ENCODE measurements at places on chromosomes 16 and 17.

GRCh38 chr16:1613211-1613622 is 1.1 kb downstream of the CRAMP1 start:
- DNase-seq = no peak

- DNase-seq = peak; percentile 50
These were observed 32.8 kb upstream of the NUDT16L1 start for GRCh38 chr16:4660454-4661007.

DNA sequence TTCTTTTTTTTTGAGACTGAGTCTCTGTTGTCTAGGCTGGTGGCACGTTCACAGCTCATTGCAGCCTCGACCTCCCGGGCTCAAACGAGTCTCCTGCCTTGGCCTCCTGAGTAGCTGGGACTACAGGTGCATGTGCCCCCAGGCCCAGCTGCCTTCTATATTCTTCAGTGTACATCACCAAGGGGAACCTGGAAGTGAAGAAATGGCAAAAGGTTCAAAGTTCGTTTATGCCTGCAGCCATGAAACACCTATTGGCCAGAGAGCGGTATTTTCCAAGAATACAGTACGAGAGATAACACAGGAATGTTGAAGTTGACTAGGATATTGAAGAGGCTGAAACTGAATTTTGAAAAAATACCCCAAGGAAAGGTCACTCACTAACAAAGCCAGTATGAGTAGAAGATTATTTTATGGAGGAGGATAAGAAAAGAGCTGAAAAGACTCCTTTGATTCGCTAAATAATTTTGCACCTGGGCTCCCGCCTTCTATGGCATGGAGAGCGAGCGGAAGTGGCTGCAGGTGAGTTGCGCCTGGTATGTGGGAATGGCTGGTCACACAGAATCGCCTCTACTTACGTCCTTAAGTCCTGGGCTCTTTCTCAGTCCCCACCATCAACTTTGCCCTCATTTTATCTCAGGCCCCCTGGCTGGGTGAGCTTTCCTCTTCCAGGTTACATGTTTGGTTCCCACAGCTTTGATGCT is 9.8 kb downstream of the ST6GALNAC1 start:
- DNase-seq = no peak

- no peak for DNase-seq
These were observed 10.6 kb downstream of the LIG3 start for GRCh38 chr17:34990921-34991365.

- no peak for DNase-seq
These were observed 74.7 kb upstream of the SDK2 start for GRCh38 chr17:73718912-73719311.

DNA sequence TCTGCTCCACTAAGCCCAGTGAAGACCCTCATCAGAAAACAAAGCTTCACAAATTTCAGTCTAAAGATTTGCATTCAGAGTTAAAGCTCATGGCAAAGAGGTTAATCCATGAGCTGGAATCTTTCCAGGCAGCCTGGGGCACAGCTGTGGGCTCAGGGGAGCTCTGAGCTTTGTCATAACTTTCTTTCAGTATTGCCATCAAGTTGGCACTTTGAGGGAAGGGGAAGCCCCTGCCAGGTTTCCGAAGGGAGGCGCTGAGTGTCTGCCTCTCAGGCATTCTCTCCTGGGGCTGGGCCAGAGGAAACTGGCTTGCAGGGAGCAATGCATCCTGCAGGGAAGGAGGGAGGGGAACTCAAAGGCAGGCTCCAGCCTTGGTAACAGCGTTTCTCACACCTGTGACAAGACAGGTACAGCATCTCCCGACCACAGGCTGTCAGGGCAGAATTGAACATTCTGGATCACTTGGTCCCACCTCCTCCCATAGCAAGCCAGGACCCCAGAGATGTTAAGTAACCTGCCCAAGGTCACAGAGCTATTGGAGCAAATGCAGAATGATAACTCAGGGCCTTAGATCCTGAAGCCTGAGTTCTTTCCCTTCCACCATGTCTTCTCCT is 3.9 kb downstream of the LPO start:
- no peak for DNase-seq

- no peak for DNase-seq
These were observed 6.5 kb downstream of the WIPI1 start for GRCh38 chr17:68450801-68451200.

GRCh38 chr17:59712862-59713261 is 5.4 kb downstream of the VMP1 start:
- DNase-seq = no peak

DNA sequence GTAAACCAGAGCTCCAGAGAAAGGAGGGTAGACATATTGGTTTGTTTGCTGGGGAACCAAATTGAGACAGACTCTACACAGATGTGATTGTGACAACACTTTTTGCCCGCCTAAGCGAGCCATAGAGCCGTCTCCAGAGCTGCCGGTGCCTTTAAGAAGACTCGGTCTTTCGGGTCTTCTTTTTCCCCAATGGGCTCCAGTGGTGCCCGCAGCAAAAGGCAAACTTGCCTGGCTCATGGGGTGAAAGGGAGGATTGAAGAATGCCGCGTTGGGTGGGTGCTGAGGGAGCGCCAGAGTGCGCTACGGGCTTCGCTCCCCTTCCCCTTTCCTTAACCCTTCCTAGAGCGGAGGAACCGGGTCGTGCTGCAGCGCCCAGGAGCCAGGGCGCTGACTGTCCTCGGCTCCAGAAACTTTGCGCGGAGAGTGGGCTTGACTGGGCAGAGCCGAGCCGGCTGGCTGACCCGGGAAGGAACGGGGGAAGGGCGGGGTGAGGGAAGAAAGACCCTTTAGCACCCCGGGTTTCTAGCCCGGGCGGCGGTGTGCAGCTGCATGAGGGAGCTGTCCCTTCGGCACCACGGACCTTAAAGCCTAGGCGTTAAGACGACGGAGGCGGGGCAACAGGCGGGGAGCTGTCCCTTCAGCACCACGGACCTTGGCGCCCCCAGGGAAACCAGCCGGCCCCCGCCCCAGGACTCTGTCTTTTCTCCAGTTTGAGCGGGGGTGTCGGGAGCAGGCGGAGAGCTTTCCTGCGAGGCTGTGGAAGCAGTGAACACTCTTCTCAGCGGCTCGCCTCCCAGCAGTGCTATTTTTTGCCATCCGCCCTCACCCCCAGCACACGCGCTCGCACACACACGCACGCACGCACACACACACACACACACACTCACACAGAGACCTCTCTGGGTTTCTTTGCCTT is at the start of gene CACNG3:
Gene CACNG3, plus strand, starts transcription at position 880 of the 916 bp plus-strand sequence. CDS start 420 bp downstream, outside the sequence.
- DNase-seq = peak; percentile 9

- no peak for DNase-seq
These were observed 14.7 kb downstream of the TXNDC11 start for GRCh38 chr16:11727796-11728543.

DNA sequence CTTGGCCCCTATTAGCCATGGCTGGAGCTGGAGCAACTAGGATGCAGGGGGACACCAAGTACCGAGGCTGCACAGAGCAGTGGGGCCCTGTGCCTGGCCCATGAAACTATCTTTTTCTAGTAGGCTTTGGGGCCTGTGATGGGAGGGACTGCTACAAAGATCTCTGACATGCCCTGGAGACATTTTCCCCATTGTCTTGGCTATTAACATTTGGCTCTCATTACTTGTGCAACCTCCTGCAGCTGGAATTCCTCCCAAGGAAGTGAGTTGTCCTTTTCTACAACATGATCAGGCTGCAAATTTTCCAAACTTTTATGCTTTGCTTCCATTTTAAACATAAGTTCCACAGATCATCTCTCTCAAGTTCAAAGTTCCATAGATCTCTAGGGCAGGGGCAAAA is 174.7 kb upstream of the ANKFN1 start:
- no peak for DNase-seq

DNA sequence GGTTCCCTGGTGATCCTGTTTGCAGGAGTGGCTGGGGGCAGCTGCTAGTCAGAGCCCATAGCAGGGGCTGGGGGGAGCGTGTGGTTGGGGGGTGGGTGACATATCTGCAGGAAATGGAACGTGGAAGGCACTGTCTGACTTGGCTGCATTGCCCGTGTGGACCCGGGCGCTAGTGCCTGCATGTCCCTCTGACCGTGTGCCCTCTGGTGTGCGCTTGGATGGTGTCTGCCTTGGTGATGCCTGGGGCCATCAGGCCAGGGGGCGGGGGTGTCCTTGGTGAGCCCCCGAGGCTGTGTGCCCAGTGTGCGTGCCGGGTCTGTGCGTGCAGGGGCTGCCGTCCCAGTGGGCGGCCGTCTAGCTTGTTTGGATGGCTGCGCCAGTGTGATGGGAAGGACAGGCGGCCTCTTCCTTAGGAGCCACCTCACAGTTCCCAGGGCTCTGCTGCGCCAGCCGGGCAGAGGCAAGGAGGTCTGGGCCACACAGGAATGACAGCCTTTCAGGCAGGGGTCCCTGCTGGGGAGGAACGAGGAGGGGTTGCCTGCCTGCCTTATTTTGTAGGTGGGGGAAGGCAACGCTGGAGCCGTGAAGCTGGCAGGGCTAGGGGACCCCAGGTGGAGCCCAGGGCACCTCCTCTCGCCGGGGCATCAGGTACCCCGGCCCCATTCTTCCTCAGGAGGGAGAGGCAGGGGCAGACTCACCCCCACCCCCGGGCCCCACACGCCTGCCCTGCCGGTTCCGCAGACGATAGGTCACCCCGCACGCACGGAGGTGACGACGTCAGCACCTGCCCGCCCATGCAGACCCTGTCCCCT is 693 bp downstream of the NDRG4 start:
- DNase-seq = no peak

GRCh38 chr16:24054741-24055491 is 201.2 kb upstream of the CACNG3 start:
- no peak for DNase-seq

DNA sequence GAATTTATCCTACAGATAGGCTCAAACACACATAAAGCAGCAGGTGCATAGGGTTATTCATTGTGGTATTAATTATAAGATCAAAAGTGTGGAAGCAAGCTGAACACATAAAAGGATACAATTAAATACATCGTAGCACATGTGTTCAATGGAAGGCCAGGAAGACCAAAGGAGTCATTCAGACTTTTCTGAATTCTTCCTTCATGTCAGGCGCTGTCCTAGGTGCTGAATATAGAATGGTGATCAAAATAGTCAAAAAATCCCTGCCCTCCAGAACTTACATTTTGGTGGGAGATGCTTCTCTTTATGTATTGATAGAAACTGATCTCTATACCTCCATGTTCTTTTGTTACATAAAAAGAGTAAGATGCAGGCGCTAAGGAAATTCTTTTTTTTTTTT is 439.0 kb upstream of the ASIC2 start:
- DNase-seq = peak; percentile 5

GRCh38 chr16:2038382-2039231 is 9.0 kb downstream of the NTHL1 start:
- DNase-seq = peak; percentile 30

DNA sequence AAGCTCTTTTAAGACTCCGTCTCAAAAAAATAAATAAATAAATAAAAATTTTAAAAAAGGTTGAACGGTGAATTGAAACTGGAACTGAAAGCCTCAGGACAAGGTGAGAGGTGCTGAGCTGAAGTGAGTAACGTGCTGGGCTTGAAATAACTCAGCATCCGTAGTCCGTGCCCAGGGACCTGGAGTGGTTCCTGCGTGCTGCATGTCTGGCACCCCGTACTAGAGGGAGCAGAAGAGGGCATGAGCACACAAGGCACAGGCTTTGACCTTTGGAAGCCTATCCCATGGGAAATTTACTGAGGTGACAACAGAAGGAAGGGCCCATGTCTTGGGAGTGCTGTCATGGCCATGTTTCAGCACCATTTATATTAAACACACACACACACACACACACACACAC is 4.5 kb upstream of the MEIOB start:
- no peak for DNase-seq

DNA sequence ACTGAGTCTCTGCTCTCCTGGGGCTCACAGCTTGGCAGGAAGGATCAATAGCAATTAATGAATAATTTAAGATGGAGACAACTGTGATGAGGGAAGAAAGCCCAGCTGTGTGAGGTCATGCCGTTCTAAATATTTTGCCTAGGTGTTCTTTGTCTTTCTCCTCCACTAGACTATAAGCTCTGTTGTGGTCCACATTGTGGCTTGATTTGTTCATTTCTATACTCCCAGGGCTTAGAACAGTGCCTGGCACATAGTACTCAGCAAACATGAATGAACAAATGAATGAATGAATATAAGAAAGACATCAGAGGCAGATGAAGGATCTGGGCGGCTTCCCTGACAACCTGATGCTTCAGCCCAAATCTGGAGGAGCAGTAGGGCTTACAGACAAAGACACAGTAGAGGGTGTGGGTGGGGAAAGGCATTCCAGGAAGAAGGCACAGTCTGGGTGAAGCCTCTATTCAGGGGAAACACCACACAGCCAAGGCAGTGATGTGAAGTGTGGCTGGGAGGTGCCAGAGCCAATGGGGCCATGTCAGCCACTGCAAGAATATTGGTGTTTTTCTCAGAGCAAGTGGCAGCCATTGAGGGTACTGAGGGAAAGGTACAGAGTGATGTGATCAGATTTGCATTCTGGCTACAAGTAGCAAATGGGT is 8.3 kb downstream of the CDH13 start:
- no peak for DNase-seq

GRCh38 chr17:1029922-1030644 is 33.2 kb downstream of the TIMM22 start:
- no peak for DNase-seq

DNA sequence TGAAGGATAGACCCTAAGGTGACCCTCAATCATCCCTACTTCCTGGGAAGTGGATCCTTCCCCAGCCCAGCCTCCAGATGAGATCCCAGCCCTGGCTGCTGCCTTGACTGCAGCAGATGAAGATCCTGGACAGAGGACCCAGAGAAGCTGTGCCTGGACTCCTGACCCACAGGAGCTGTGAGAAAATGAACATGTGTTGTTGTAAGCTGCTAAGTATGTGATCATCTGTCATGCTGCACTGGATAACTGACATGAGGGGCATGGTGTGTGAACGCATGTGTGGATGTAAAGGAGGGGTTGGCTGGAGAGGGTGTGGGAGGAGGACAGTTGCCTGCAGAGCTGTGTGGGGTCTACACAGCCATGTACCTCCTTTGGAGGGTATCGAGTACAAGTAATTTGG is 69.3 kb downstream of the SLC5A11 start:
- DNase-seq = no peak

DNA sequence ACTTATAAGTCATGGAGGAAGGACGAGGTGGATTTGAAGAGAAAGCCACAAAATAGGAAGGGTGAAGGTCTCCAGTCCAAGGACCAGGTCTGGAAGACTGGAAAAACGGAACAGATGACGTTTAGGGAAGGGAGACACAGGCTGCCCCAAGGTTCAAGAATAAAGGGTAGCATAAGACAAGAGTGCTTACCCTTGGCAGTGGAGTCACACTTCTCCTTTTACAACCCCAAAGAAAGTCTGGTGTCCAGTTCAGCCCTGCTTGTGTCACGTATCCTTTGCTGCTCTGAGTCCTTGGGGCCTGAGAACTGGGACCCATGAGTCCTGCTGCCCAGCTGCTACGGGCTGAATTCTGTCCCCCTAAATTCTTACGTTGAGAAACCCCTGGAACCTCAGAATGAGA is 13.0 kb upstream of the GGA2 start:
- DNase-seq = no peak

DNA sequence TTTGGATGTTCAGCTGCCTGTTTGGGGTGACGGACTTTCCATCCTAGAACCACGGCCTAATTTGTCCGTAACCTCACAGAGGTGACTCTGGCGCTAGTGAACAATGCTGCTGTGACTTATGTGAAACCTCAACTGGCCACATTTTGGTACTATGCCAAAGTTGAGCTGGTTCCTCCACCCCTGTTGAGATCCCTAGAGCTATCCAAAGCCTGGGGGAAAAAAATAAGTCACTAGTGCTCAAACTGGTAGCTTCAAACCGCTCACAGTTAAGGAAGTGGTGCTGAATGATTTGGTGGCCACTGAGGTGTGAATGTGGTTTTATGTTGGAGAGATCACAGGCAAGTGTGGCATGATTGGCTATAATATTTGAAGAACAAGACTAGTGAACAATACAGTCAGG is 11.3 kb upstream of the TUBG2 start:
- no peak for DNase-seq
